ENCODE measurements at places on chromosomes 12 and 14.

- no peak for DNase-seq
Observed at GRCh38 chr14:69699748-69700303, 67.1 kb upstream of the SRSF5 start.

DNA sequence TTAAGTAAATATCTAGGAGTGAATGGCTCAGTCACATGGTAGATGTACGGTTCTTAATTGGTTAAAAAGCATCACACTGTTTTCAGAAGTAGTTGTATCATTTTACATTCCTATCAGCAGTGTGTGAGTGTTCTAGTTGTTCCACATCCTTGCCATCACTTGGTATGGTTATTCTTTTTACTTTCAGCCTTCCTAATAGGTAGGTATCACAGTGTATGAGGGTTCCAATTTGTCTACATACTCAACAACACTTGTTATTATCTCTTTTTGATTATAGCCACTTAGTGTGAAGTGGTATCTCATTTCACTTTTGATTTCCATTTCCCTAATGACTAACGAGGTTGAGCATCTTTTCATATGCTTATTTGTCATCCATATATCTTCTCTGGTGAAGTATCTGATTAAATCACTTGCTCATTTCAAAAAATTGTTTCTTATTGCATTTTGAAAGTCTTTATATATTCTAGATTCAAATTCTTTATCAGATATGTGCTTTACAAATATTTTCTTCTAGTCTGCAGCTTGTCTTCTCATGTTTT is 3.5 kb upstream of the SPRYD3 start:
- DNase-seq, result no peak

- DNase-seq, result no peak
Observed at GRCh38 chr14:96649327-96649601, 147.1 kb downstream of the PAPOLA start.

DNA sequence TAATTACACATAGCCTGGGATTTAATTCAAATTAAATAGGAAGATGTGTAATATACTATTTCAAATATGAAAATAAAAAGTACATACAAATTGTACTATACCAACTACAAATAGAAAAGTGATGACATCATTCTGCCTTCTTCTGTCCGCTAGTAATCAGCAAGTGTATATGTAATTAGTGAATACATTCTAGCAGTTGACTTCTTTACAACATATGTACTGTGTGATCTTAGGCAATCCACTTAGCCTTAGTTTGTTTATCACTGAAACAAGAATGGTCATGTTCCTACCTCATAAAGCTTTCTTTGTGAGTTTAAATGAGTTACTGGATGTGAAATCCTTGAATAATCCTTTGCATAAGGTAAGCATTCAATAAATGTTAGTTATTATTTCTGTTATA is 7.8 kb upstream of the LUM start:
- DNase-seq, result no peak

DNA sequence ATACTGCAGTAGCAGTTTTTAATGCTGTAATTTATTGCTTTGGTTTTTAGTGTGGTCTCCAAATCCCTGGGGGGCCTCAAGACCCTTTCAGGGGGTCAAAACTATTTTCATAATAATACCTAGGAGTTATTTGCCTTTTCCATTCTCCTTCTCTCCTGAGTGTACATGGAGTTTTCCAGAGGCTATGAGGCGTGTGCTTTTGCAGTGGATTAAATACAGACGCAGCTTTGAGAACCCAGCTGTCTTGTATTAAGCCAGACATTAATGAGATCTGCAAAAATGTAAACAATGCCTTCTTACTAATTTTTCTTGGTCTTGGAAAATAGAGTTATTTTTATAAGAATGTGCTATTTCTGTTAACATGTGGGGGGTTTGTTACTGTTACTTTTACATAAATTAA is 68.6 kb downstream of the SLC25A47 start:
- no peak for DNase-seq

DNA sequence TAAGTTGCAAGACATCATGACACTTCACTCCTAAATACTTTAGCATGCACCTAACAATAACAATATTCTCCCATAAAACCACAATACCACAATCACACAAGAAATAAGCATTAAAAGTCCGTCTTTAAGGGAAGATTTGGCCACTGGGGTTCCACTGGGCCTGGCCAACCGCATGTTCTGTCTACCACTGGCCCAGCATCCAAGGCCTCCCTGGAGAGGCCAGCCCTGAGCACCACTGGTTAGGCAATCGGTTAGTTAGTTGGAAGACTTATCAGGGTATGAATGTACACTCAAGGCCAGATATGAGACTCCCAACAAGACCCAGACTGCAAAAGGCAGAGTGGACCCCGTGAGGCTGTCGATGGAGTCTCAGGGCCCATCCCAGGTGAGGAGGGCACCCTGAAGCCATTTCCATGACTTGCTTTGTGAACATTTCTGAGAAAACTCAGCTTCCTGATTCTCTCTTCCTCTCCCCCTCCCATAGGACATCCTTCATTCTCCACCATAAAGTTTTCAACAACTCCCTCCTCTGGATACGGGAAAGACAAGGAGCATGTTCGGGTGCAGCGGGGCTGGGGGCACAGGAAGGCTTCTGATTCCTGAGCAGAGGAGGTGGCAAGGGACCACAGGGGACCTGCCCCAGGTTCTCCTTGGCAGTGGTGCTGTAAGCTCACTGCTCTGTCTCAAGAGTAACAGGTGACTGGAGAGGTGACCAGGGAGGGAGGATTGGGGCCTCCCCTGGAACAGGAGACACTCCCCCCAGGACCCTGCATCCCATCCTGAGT is 5.9 kb downstream of the PXN start:
- no peak for DNase-seq

- no peak for DNase-seq
Observed at GRCh38 chr12:32987512-32987911, 90.9 kb upstream of the PKP2 start.

DNA sequence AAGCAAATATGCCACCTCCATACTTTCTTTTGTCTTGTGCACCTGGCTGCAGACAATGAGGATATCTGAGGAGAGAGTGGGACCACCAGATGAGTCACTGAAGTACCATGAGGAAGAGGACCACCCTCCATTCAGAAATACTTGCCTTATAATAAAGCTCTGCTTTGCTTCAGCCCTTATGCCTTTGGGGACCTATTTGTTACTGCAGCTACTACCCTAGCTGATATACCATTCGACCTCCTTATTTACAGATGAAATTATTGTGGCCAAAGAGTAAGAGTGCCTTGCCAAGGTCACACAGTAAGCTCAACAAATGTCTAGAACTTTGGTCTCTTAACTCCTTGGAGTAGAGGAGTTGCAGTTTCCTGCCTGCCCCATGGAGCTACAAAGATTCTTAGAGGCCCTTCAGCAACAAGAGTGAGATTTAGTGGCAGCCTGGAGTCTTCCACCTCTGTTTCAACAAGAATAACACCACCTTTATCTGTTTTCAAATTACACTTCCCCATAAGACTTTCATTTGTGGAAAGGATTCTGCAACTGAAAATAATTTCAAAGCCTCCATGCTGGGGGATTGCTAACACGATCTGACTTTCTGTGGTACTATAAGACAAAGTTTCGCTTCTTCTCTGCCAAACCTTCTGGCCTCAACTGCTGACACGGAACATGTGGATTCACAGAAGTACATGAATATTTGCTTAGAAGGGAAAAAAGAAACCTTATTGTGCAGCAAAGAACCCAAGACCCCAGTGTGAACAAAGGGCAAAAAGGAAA is 3.6 kb downstream of the CMKLR1 start:
- no peak for DNase-seq

DNA sequence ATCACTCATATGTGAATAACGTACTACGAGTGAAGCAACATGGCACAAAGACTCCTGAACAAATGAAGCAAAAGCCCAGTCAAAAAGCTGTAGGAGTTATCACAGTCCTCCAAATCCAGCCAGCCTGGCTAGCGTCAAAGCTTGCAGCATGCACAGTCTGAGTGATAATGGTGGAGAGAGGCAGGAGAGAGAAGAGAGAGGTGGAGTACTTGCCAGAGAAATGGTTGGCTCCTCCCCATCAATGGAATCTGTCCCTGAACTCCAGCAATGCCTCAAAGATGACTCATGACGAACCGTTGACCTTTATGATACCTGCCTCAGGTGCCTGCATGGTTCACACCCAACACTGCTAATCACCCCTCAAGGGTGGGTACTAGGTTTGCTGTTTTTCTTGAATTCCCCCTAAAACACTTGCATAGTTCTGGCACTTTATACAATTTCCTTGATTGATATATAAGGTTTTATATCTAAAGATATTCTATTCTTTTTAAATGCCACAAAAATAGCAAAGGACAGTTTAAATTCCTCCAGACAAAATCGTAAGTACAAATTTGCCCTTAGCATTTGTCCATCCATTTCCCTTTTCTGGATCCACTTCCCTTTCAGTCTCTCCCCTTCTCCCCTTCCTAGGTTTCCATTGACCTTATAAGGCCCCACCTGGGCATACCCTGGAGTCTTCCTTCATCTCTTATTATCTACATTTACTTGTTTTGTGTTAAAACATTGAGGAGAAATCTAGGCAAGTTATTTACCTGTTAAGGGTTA is 10.2 kb downstream of the ARHGDIB start:
- no peak for DNase-seq

- DNase-seq, result no peak
Observed at GRCh38 chr12:64716371-64716770, 42.8 kb downstream of the GNS start.

- DNase-seq, result no peak
Observed at GRCh38 chr14:20848316-20848954, 42.8 kb upstream of the RNASE3 start.

Measured in smooth muscle cell of the brain vasculature (primary cell).